ENCODE measurements at places on chromosomes 11 and 22.
A peak's percentile ranks its signal among the peaks of the same experiment; 100 is the strongest.

GRCh38 chr22:50209893-50210292, 9.1 kb downstream of the SELENOO start:
- peak; percentile 74 for DNase-seq

GRCh38 chr22:50267591-50268390, 2.4 kb downstream of the MAPK11 start:
- DNase-seq = peak; percentile 59

DNA sequence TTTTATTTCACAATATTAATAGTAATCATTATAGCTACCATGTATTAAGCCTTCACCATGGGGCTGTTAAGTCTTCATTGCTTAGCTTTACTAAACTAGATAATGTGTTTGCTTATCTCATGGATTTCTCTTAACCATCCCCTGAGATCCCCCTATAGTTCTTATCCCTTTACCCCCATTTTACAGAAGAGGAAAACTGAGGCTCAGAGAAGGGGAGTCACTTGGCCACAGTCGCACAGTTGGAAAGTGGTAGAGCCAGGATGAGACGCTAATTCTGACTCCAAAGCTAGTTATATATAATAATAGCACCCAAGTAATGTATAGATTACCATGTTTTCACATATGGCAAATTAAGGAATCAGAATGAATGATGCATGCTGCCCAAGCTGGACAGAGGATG, 9.7 kb upstream of the TFIP11 start:
- DNase-seq = no peak

DNA sequence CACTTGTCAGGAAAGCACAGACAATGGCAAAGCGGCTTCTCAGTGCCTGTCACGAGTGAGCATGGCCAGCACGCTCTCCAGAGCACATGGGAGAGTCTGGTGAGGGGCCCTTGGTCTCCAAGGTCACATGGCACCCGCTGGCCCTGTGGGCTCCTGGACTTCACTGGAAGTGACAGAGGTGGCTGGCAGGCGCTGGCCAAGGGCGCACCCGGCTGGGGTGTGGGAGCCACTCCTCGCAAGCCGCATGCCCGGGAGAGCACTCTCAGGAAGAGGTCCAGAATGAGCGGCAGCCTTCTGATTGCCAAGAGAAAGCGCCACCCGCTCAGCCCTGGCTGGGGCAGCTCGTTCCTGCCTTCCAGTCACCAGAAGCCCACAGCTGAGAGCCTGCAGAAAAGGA, 17.1 kb upstream of the MOB2 start:
- no peak for DNase-seq

All from activated naive CD8-positive, alpha-beta T cell treated with anti-CD3 and anti-CD28 coated beads, Interleukin-2, amount 50 U/mL, for 24 hours (primary cell).